NCI-H1417 treated with DMSO at 0.1 percent for 48 hours (cell line): ENCODE measurements at places on chromosomes 16 and 17.

DNA sequence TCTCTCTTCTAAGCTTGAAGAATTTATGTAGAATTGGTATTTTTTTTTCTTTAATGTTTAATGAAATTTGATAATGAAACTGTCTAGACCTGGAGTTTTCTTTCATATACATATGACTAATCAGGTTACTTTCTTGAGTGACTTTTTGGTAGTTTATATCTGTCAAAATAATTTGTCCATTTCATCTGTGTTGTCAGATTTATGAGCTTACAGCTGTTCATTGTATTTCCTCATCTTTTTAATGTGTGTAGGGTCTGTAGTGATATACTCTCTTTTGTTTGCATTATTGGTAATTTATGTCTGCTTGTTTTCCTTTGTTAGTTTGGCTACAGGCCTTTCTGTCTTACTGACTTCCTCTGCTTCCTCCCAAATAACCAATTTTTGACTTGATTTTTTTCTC lies 55.7 kb downstream of the TAOK1 start:
- no peak for DNase-seq

DNA sequence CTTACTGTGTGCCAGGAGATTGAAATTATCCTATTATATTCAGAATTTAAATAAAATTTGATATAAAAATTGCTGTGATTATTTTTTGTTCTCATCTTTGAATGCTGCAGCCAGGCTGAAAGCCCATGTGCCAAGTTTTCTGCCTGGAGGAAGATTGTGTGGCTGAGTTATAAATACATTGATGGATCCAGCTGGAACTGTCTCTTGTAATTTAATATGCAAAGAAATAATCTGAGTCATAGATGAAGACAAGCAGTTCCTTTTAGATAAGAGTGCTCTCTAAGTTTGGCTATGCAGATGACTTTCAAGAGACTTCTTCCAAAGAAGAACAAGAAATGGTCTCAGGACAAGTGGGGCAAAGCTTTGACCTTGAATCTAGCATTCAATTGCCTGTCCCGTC lies 871.0 kb downstream of the CDH11 start:
- no peak for DNase-seq

GRCh38 chr17:69042308-69042707 lies 18.4 kb downstream of the ABCA9 start:
- DNase-seq, result no peak

GRCh38 chr16:1531638-1531910 lies 1.9 kb upstream of the TMEM204 start:
- DNase-seq, result no peak
